Posterior vena cava (tissue), 2 donors: ENCODE measurements at places on chromosomes 1 and 21. TPM values are rescaled to one million over a fixed set of nuclear protein-coding genes. Genes with fewer than 3 reads are reported as not detected.

RHBG gene
- total RNA-seq = not detected

TDRD5 gene
- not detected for total RNA-seq

CLDN14 gene
- total RNA-seq = not detected

GREM2 gene
- total RNA-seq = 4.9 TPM

SLC2A5 gene
- total RNA-seq = 2.0 TPM

S100A12 gene
- 34.4 TPM for total RNA-seq

UBXN10 gene
- total RNA-seq = 0.29 TPM

PERM1 gene
- not detected for total RNA-seq

SPRR2A gene
- total RNA-seq = not detected

ILDR2 gene
- 0.10 TPM for total RNA-seq

SPEN gene
- 59.9 TPM for total RNA-seq

TEX38 gene
- not detected for total RNA-seq

NBL1 gene
- total RNA-seq = 186 TPM

VAMP3 gene
- total RNA-seq = 119 TPM

SDHC gene
- 119 TPM for total RNA-seq

GRIK3 gene
- 0.23 TPM for total RNA-seq

CFAP45 gene
- 2.2 TPM for total RNA-seq

ANGPTL1 gene
- total RNA-seq = 280 TPM

HTR6 gene
- not detected for total RNA-seq

OR2G6 gene
- total RNA-seq = not detected

SPRR1B gene
- not detected for total RNA-seq

CYYR1 gene
- 22.8 TPM for total RNA-seq

ICOSLG gene
- total RNA-seq = 1.5 TPM

LEPROT gene
- total RNA-seq = 105 TPM

PLD5 gene
- 7.4 TPM for total RNA-seq

DMRTA2 gene
- total RNA-seq = not detected
